Left renal cortex interstitium (tissue), 4 donors: ENCODE measurements at places on chromosomes 6 and 20.

- DNase-seq = no peak
Observed at GRCh38 chr6:44128020-44128917, 915 bp downstream of the TMEM63B start.

DNA sequence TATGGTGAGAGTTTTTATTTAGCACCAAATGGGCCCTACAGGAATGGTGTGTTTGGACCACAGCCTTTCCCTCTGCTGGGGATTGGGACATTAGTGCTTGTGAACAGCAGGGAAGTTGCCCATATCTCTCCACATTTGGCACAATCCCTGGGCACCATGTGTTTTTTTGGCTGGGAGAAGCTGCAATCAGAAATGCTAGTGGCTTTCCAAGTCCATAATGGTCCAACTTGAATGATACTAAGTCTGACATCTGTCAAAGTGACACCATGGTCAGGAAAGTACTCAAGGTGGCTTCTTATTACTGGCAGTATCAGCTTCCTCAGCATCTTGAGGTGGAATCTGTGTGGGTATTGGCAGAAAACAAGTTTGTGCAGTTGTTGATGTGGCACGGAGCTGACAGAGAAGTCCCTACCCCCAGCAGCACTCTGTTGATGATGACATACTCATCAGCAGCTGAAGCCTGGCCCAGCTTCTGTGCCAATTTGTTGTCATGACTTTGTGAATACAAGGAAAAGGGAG lies 53.0 kb downstream of the SASH1 start:
- no peak for DNase-seq

- DNase-seq = no peak
Observed at GRCh38 chr6:51464956-51465355, 622.5 kb downstream of the PKHD1 start.

- DNase-seq = no peak
Observed at GRCh38 chr6:12137480-12137879, 125.4 kb downstream of the HIVEP1 start.

DNA sequence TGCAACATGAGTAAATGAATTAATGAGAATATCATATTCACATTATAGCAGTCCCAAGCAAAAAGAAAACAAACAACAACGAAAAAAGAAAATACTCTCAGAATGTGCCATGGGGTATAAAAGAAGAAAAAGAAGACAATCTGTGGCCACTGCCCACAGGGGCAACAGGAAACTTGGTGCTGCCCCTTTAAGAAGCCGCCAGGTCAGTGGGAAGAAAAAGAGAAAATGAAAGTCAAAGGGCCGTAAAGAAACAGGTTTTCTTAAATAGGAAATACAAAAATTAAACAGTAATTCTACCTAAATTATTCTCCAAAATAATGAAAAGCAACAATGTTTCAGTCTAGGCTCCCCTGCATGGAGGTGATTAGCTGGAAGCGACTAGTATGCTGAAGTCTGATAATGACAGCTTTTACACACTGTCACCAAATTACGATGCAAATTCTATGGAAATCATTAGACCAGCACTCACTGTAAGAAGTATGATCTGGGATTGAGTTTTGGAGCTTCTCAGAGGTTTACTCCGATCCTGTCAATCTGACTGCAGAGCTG lies 23.6 kb downstream of the GMDS start:
- DNase-seq = no peak

GRCh38 chr6:140427842-140428241 lies 1053.4 kb upstream of the CITED2 start:
- no peak for DNase-seq

DNA sequence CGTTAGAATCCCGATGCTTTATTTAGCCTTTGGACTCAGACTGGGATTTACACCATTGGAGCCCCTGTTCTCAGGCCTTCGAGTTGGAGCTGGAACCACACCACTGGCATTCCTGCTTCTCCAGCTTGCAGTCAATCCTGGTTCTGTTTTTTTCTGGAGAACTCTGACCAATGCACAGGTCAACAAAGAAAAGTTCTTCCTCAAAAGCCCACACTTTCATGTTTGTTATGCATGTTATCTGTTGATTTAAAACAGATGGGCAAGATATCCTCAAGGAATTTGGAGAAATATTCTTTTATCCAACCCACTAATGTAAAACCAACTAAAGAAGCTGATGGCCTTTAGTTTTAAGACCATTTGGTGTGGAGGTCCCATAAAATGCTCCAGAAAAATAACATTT lies 205.7 kb downstream of the ANKRD60 start:
- DNase-seq = no peak

DNA sequence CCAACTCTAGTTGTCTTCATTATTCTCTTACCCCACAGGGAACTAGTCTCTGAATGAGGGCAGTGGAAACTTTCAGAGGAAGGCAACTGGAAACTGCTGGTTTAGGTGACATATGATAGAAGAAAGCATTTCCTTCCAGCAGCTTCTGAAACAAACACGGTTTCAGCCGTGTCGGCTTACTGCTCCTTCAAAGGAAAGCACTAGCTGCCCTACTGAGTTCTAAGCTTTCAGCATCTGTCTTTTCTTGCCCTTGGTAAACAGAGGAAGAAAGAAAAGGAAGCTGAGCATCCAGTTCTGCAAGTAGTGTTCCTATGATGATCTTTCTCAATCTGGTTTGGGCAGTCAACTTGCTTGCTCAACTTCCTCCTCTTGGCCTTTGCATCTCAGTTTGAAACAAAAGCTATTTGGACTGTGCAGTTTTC lies 117.5 kb upstream of the CEP85L start:
- no peak for DNase-seq

- DNase-seq = no peak
Observed at GRCh38 chr6:21970569-21971300, 326.1 kb downstream of the PRL start.

DNA sequence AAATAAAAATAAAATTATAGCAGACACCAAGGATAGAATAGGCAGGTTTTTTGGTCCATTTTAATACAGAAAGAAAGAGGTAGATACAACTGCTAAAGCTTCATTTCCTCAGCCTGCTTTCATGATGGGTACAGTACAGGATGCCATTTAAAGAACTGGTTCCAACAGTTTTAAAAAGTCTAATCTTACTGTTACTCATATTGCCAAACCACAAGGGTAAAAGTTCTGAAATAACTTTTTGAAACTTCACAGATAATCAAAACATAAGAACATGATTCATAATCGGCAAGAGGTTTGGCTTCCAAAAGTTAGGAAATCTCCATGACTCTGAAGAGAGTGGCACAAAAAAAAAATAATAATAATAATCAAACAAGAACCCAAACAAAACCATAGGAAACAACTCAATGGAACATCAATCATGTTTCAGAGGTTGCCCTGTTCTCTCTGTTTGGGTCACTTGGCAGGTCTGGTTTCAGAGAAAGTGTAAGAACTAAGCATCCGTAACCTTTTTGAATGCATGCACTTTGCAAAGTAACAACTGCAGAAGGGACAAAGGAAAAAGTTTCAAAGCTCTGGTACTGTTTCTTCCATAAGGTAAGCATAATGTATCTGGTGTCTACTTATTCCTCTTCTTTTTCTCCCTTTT lies 79.7 kb downstream of the SMLR1 start:
- no peak for DNase-seq

GRCh38 chr6:131379948-131380347 lies 193.1 kb upstream of the ARG1 start:
- no peak for DNase-seq

DNA sequence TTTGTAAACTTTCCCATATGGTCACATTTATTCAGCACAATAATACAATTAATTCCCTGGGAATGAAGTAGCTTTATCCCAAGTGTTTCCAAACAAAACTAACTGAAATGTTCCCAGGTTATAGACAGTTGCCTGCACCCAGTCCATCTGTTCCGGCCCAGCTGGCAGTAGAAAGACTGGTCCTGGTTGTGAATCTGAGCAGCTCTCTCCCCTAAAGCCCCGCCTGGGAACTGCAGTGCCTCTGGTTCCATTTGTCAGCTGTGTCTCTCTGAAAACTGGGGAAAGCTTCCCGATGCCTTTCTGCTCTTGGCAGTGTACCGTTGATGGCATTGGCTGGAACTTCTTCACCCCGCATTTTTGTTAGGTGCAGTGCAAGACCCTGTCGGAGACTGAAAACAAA lies 8.7 kb downstream of the MTHFD1L start:
- DNase-seq = no peak

DNA sequence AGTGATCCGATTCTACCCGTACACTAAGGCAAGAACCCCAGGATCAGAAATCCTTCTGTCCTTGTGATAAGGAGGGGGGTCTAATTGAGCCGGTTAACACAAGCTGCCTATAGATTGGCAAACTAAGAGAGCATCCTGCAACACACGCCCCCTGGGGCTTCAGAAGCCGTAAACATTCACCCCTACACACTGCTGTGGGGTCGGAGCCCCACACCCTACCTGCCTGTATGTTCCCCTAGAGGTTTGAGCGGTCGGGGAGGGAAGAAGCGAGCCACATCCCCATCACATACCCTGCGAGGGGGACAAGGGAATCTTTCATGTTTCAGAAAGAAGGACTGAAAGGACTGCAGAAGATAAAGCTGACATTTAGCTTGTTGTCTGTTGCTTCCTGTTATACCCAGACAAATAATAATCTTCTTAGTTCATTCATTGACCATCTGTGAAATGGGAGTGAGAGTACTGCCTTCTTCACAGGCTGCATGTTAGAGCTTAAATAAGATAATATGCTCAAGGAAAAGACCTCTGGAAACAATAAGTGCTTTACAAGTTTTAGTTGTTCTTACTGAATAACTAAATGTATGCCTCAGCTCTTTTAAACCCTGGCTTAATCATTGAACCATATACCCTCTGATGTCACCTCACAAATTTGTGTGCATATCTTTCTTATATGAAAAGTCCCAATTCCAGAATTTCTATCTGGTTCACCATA lies 74.2 kb upstream of the RNF217 start:
- no peak for DNase-seq

- no peak for DNase-seq
Observed at GRCh38 chr6:170206851-170207431, 83.9 kb downstream of the DLL1 start.

GRCh38 chr6:157806856-157807215 lies 16.2 kb upstream of the SNX9 start:
- DNase-seq = no peak

DNA sequence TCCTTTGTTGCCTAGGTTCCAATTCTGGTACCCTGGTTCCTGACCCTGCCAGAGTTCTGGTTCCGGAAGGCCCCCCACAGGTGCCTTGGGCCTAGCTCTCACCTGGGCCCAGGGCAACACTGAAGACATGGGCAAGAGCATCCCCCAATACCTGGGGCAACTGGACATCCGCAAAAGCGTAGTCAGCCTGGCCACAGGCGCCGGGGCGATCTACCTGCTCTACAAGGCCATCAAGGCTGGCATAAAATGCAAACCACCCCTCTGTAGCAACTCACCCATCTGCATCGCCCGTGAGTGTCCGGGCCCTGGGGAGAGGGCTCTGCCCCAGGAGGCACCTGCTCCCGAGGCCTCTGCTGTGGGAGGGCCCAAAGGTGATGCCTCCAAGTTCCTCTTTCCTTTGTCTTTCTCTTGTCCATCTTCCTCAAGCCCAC lies at the start of gene ARMC12:
TSS of gene ARMC12 (plus strand) at position 51 of the 431 bp plus-strand sequence. CDS start at position 128, 77 bp downstream.
- DNase-seq = no peak

DNA sequence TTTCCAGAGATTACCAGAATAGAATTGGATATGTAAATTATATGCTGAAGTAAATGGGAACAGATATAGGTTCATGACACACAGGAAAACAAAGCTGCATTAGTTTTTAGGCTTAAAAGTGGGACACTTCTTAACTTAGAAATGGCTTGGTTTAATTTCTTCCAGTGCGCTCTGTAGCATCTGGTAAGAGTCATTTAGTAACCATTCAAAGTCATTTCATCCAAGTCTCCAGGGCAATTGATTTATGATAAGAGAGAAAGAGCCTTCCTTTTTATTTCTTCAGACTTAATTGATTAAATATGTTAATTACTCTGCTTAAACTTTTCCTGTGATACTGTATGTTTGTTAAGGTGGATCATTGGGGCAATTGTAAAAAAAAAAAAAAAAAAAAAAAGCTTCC lies 368.0 kb downstream of the DOK5 start:
- DNase-seq = no peak

GRCh38 chr6:73481969-73482368 lies 20.4 kb downstream of the MTO1 start:
- no peak for DNase-seq

DNA sequence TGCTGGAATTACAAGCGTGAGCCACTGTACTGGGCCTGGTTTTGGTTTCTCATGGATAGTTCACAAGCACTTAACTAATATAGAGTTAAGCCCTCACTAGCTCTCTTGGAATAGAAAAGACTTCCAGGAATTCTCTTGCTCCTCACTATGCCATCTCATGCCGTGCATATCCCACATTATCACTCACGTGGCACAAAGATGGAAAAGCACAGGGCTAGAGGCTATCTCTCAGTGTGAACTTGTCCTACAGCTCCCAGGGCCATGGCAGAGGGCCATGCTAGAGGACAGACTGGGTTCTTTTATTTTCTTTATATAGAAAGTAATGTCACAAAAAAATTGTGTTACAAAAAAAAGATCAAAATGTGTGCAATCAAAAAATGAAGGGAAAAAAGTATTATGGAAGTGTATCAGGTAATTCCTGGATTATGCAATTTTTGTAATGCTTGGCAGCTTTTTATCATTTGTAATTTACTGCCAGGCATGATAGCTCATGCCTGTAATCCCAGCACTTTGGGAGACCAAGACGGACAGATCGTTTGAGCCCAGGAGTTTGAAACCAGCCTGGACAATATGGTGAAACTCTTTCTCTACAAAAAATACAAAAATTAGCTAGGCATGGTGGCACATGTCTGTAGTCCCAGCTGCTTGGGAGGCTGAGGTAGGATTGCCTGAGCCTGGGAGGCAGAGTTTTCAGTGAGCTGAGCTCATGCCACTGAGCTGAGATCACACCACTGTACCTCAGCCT lies 6.4 kb upstream of the SLC2A12 start:
- no peak for DNase-seq

GRCh38 chr6:134590004-134590403 lies 272.1 kb upstream of the SGK1 start:
- no peak for DNase-seq

- DNase-seq = no peak
Observed at GRCh38 chr6:139698526-139699176, 324.2 kb upstream of the CITED2 start.

DNA sequence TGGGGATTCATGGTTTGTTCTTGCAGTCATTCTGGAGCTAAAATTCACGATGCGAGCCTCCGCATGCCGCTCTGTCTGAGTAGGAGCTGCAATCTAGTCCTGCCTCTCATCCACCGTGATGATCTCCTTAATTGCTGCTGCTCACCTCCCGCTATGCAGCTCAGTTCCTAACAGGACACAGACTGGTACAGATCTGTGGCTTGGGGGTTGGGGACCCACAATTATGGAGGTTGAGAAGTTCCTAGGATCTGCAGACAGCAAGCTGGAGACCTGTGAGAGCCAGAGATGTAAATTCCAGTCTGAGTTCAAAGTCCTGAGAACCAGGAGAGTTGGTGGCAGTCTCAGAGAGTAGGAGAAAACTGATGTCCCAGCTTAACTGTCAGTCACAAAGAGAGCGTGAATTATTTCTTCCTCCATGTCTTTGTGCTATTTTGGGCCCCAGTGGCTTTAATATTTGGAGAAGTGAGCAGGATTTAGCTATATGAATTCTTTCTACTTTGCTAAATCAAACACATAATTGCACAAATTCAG lies 378.7 kb upstream of the MAN1A1 start:
- DNase-seq = no peak

- DNase-seq = no peak
Observed at GRCh38 chr20:56716806-56717205, 87.7 kb downstream of the TFAP2C start.
